Stimulated activated CD4-positive, alpha-beta T cell treated with anti-CD3 and anti-CD28 coated beads, TNF-alpha, amount 100 ng/mL, for 48 hours (primary cell): ENCODE measurements at places on chromosomes 16 and 17.
A peak's percentile ranks its signal among the peaks of the same experiment; 100 is the strongest.

- no peak for DNase-seq
Observed at GRCh38 chr16:70151941-70152509, 21.6 kb upstream of the CLEC18C start.

GRCh38 chr17:83047182-83047478, 32.3 kb upstream of the METRNL start:
- no peak for DNase-seq

- DNase-seq: no peak
Observed at GRCh38 chr17:17221329-17221728, 15.2 kb upstream of the PLD6 start.

GRCh38 chr17:62627904-62628633, 599 bp downstream of the MRC2 start:
- no peak for DNase-seq

- DNase-seq: peak; percentile 70
Observed at GRCh38 chr16:29816694-29817441, 916 bp downstream of the PAGR1 start.

DNA sequence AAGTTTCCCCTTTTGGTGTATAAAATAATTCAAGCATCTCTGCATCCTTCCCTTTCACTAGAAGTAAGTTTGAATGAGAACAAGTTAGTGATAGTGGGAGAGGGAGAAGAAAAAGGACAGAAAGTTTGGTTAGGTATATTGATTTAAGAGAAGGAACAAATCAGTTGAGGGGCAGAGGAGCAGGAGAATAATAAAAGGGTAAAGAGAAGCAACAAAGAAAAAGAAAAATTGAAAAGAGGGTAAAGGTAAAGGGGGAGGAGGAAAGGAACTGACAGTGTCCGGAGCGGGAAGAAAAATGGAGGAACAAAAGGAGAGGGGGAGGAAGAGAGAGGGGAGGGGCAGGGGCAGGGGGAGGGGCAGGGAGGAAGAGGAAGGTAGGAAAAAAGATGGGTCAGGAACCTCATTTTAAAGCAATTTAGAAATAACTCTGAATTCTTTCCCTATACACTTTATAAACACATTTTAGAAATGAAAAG, 6.3 kb upstream of the IGF2BP1 start:
- no peak for DNase-seq

DNA sequence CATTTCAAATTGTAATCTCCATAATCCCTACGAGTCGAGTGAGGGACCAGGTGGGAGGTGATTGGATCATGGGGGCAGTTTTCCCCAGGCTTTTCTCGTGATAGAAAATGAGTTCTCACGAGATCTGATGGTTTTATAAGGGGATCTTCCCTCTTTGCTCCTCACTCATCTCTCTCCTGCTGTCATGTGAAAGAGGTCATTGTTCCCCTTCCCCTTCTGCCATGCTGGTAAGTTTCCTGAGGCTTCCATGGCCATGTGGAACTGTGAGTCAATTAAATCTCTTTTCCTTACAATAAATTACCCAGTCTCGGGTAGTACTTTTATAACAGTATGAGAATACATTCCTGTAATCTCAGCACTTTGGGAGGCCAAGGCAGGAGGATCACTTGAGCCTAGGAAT, 76.7 kb upstream of the MARCHF10 start:
- DNase-seq: no peak

- DNase-seq: no peak
Observed at GRCh38 chr17:44972953-44973352, 4.8 kb upstream of the C1QL1 start.

DNA sequence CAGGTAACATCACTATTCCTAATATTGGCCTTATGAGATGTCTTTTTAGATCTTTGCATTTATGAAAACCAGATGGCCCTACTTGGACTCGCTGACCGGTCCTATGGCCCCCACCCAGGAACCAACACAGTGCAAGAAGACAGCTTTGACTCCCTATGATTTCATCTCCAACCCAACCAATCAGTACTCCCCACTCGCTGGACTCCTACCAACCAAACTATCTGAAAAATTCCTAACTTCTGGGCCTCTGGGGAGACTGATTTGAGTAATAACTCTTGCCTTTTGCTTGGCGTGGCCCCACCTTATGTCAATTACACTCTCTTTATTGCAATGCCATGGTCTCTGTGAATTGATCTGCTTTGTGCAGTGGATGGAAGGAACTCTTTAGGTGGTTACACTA, 828.9 kb downstream of the CDH11 start:
- DNase-seq: no peak

- DNase-seq: no peak
Observed at GRCh38 chr16:28913946-28914724, 10.9 kb downstream of the RABEP2 start.

- DNase-seq: no peak
Observed at GRCh38 chr17:45980855-45981254, 18.2 kb upstream of the STH start.

DNA sequence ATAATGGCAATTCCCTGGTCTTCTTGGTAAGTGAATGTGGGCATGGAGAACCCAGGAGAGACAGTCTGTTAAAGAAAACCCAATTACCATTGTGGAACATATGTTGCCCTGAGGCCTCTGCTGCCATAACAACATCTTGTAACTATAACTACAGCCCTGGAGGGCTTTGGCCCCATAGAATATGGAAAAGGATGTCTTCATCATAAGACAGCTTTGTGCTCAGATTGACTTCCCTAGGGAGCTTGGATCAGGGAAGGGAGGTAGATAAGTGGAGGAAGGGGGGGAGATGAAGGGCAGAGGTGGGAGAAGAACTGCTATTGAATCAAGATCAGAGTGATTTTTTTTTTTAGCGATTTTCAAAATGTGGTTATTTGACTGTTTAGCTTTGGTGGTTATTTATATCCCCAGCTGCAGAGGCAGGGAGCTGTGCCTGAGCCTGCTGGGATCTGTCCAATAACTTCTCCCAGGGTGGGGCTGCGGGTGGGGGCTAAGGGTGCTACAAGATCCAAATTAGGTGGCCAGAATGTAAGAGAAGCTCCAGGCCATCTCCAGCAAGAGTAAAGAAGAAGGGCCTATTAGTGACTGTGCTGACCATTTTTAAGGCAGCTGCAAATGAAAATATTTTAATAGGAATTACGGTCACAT, 5.3 kb upstream of the KAT7 start:
- no peak for DNase-seq

DNA sequence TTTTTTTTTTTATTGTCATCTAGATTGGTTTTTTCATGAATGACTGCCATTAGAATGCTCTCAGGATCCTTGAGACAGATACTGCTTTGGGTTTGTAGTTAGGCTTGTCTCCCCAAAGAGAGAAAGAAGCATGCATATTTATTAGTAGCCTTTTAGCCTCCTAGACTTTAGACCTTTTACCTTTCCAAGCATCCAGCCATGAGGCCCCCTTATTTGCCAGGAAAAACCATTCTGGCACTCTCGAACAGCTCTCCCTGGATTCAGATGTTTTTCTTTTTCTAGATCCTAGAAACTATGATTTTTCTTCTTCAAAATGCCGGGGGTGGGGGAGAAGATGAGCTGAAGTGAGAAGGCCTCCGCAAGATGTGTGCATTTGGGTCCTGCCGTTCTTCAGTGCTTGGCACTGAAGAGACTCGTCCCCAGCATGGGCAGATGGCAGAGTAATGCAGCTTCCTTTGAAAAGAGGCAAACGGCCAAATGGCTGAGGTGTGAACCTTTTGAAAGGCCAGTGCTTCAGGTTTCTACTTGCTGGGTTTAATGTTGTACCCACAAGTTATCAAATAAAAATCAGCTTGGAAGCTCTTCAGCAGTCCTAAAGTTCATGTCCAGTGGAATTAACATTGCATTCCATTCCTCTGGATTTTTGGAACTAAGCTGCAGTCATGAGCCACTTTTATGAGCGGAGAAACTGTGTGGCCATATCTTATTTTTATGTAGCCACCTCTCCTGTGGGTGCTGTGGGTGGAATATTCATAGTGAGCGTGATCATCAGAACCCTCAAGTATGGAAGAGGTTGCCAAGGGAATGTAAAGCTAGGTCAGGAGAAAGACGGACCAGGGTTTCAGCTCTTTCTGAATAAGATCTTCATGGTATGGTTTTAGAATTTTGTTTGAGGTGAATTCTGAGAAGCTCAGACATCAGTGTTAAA, 7.2 kb downstream of the SOCS7 start:
- DNase-seq: no peak

DNA sequence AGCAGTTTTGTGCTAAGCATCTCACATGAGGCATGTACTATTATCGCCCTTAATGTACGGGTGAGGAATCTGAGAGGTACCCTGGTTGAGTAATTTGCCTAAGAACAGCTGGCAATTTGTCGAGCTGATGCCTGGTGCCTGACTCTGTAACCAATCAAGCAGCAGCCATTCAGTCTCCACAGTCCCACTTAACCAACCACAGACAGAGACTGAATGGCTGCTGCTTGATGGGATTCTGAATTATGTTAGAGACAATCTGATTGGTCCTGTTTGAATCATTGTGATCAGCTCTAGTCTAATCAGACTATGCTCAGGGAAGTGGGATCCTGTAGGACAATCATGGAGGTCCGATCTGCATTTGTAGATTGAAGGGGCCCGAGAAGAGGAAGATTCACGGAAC, 447.0 kb downstream of the SHISA9 start:
- DNase-seq: no peak

DNA sequence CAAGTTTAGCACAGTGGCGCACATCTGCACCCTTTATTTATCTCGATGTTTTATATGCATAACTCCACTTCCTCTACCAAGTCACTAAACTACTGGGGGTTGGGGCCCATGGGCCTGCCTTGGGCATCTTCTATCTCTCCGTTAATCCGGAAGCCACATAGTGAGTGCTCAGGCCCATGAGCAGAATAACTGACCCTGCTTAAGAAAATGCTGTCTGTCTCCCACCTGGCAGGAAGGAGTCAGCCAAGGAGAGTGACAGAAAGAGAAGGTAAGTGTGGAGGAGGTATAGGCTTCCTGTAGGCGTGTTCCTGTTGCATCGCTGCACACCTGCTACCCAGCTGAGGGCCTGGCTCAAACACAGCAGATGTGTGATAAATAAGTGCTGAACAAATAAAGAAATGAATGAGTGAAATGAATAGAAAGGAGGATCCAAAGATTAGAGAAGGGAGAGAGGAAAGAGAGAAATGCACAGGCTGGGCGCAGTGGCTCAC, 320.1 kb downstream of the SLC39A11 start:
- no peak for DNase-seq

DNA sequence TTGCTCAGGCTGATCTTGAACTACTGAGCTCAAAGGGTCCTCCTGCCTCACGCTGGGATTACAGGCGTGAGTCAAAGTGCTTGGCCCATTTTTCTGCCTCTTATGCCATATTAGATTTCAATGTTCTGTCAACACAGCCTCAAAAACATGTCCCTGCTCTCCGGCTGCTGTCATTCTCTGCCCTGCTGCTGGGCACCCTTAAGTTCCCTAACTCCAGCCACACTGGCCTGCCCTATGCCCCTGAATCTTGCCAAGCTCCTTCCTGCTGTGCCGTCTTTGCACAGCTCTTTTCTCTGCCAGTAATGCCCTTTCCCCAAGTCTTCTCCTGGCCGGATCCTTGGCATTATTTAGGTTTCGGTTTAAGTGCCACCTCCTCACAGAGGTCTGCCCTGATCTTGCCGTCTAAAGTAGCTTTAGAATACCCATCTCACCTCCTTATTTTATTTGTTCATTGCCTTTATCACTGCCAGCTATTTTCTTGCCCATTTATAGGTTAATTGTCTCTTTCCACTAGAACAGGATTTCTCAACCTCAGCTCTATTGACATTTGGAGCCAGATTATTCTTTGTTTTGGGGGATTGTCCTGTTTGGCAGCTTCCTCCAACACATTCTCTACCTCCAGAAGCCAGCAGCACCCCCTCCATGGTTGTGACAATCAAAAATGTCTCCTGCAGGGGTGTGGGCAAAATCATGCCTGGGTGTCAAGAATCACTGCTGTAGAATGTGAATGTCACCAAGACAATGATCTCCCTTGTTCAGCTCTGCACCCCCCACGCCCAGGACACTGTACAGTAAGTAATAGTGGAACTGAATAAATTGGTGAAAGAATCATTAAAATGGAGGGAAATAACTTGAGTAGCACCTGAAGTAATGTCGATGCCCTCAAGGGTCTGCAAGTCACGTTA, 168.2 kb downstream of the CYLD start:
- no peak for DNase-seq

- no peak for DNase-seq
Observed at GRCh38 chr17:76987486-76988093, 119.4 kb downstream of the MGAT5B start.

GRCh38 chr16:20899071-20899470, 1.1 kb downstream of the DCUN1D3 start:
- DNase-seq: no peak

GRCh38 chr16:71337631-71338030, 20.9 kb upstream of the CALB2 start:
- no peak for DNase-seq

- no peak for DNase-seq
Observed at GRCh38 chr17:61461967-61462718, 9.9 kb downstream of the TBX4 start.

GRCh38 chr17:80453998-80454556, 22.3 kb downstream of the NPTX1 start:
- DNase-seq: no peak

DNA sequence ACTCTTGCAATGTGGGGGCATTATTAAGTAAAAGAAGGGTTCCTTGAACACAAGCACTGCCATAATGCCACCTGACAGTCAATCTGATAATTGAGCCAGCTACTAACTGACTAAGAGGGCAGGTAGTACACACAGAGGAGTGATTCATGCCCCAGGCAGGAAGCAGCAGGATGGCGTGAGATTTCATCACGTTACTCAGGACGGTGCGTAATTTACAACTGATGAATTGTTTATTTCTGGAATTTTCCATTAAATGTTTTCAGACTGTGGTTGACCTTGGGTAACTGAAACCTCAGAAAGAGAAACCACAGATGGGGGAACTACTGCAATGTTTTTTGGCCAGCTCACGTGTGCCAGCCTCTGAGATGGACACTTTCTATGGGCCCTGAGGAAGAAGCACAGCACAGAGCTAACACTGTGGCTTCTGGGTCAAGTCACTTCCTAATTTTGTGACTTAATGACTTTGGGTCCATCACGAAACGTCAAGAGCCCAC, 46.7 kb downstream of the C17orf67 start:
- peak; percentile 27 for DNase-seq

DNA sequence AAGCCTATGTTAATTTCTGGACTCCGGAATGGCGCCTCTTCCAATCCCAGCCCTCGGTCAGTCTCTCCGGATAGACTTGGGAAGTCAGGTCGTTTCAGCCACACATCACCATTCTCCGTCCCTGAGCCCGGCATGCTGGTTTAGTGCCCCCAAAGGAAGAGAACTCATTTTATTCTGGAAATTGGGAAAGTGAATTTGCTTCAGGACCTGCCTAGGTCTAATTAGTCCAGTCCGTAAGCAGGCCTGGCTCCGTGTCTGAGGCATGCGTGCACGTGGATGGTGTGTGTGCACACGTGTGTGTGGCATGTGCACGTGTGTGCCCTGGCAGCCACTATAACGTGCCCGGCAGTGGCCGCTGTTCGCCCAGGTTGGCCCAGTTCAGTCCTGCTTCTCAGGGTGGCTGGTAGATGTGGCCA, 77.4 kb downstream of the RPA1 start:
- no peak for DNase-seq

DNA sequence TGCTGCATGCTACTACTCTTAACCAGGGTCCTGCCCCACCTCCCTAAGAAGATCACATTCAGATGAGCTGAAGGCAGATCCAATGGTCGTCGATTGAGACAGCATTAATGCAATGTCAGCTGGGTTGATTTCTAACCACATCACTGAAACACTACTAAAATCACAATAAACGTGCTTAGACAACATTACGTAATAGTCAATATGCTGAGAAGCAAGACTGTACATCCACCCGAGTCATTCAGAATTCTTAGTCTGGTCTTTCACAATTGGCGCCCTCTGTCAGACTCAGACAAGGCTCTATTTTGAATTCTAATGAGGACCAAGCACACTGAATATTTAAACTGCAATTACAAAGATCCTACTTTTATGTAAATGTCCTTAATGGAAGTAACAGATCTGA, 205.2 kb downstream of the STX8 start:
- no peak for DNase-seq
